ENCODE measurements at places on chromosomes 3 and 15. TPM values are rescaled to one million over a fixed set of nuclear protein-coding genes. Genes with fewer than 3 reads are reported as not detected.

- no peak for DNase-seq
These were observed 224.1 kb downstream of the TPRG1 start for GRCh38 chr3:189395825-189396224.

- DNase-seq: no peak
These were observed 13.2 kb downstream of the ADAMTS9 start for GRCh38 chr3:64674591-64675076.

- no peak for DNase-seq
These were observed 5.8 kb downstream of the LTK start for GRCh38 chr15:41507820-41508290.

- no peak for DNase-seq
These were observed 144.6 kb downstream of the MYO9A start for GRCh38 chr15:71973366-71973765.

TMEM212 gene
- not detected for total RNA-seq

PRR20G gene
- not detected for total RNA-seq

KCNMB2 gene
- total RNA-seq: 1.2 TPM

MME gene
- total RNA-seq: 79.1 TPM

DYNLT2B gene
- 2.6 TPM for total RNA-seq

GOLGA6L10 gene
- total RNA-seq: 0.23 TPM

All from upper lobe of right lung (tissue), 1 donor.